GM18507 (cell line): ENCODE measurements at places on chromosomes 13 and 19.

GRCh38 chr19:4386041-4386782 lies 14.1 kb downstream of the SH3GL1 start:
- no peak for DNase-seq

DNA sequence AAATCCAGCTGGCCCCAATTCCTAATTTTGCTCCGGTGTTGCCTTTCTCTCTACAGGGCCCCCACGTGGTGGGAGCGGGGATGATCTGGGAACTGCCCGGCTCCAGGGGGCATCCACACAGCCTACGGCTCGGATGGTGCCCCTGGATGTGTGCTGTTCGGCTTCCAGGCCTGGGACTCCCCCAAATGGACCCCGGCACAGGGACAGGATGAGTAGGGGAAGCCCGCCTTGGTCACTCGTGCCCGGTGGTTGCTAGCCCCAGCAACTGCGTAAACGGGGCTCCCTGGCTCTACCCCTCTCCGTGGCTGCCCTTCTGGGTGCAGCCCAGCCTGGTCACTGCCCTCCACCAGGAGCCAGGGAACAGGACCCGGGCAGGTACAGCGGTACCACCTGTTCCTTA lies 111.5 kb downstream of the TEX26 start:
- no peak for DNase-seq

- DNase-seq = no peak
Measured at GRCh38 chr19:28883241-28883693, 329.7 kb downstream of the UQCRFS1 start.

GRCh38 chr13:30314562-30314961 lies 7.2 kb upstream of the KATNAL1 start:
- no peak for DNase-seq

DNA sequence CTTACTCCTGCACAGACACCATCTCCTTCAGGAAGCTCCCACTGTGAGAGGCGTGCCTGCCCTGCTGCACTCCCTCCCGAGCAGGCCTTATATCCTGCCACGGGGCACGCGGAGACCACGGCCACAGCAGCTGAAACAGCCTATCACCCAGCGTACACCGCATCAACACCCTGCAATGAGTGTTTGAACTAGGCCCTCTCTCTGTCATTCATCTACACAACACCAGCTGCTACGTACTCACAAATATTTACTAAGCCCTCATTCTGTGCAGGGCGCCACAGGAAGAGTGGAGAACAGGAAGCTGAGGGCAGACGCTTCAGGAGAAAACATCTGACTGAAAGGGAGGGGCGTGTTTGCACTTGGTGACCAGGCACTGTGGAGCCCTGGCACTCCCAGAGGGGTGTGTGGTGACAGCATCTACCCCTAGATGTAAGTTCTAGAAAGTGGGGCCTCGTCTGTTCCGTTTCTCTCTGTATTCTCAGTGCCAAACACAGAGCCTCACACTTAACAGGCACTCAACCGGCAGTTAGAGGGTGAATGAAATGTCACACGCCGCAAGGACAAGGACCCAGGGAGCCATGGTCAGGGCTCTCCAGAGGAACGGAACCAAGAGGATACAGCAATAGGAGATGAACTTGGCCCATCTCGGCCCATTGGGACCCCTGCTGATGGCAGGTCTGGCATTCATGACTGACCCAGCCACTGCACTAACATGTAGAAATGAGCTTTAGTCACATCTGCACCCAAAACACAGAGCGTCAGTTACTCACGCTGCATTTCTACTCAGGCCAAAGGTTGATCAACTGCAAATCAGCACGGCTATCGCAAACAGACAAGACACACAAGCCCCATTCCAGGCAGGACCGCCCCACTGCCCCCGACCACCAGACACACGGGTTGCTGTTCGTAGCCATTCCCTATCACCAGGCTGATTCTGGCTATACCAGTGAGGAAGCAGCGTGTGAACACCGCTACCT lies 15.7 kb downstream of the RANBP3 start:
- DNase-seq = peak; percentile 33

DNA sequence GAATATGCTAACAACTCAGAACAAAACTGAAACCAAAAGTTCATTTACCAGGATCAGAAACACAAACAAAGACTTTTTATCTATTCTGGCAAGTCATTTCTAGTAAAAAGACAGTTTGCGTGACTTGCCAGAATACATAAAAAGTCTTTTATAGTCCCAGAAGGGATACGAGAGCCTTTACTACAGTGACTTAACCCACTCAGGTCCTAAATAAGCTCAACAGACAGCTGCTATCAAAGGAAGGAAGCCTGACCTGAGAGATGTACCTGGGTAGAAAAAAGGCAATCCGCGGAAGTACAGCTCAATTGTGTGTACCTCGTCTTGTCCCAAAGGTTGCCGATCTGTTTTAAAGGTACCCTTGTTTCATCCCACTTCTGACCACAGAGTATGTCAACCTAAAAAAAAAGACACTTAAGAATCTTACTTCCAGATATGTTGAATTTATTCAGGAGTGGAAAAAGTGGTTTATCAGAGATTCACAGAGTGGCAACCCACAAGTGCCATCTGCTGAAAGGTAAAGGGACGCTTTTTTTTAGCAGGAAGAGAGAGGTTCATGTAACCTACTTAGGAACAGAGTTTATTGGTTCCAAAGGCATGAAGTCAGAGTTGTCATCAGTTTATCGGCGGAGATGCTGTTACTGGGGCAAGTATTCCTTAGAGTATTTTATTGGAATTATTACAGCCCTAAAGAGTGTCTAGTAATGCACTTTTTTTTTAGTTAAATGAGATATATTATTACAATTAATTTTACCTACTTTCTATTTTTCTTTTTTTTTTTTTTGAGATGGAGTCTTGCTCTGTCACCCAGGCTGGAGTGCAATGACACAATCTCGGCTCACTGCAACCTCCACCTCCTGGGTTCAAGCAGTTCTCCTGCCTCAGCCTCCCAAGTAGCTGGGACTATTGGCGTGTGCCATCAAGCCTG lies 69.7 kb upstream of the C1QTNF9B start:
- no peak for DNase-seq

GRCh38 chr13:25783076-25783475 lies 268.7 kb downstream of the SHISA2 start:
- DNase-seq = no peak

DNA sequence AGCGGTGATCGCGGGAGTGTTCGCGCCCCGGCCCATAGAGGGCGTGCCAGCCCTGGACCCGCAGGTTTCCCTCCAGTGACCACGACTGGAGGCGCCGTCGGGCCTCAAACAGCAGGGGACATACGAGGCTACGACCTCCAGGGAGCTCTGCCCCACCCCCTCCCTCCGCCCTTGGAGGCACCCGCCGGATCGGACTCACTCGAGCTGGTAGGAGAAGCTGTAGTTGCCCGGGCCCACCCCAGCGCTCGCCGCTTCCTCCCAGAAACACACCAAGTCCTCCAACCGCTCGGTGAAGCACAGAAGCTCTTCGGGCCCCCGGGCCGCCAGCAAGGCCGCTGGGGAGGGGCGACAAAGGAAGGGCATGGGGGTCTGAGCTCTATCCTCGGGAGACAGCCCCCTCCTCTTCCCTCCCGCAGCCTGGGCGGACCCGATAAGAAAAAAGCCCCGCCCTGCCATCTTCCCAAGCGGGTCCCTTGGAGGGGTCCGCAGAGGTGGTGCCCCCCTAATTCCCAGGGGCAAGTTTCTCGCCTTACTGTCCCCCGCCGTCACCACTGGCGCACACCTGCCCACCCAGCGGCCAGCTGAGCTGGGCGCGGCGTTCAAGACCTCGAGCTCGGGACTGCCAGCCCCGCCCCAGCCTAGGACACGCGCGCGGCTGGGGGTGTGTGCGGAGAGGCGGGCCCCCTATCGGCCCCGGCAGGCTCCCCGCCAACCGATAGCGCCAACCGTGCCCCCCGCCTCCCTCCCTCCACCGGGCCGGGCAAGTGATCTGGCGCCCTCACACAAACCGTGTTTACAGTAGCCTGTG lies 1.0 kb downstream of the EPOR start:
- no peak for DNase-seq

GRCh38 chr13:27919659-27919933 lies 204 bp upstream of the PDX1 start:
- DNase-seq = no peak

- DNase-seq = no peak
Measured at GRCh38 chr13:48096670-48097069, 1.8 kb upstream of the MED4 start.

DNA sequence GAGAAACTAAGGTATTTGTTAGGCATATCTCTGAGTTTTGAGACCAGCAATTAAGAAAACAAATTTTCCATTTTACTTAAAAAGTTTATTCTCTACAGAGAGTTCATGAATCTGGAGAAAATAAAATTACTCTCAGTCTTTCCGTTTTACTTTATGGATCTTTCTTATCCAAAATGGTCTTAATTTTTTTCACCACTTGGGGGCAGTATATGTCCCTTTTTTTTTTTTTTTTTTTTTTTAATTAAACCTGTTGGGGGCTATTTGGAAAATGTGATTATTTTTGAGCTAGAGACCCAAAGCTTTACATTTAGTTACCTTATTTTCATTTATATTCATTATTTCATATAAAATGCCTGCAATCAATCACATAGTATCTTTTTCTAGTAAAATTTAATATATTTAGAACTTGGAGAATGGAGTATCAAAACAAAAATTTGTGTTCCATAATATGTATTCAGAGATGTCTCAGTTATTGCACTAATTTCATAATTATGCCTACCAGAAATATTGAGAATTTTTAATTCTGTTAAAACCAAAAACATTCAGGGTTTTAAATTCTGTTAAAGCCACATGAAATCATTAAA lies 27.1 kb downstream of the PIBF1 start:
- DNase-seq = no peak

DNA sequence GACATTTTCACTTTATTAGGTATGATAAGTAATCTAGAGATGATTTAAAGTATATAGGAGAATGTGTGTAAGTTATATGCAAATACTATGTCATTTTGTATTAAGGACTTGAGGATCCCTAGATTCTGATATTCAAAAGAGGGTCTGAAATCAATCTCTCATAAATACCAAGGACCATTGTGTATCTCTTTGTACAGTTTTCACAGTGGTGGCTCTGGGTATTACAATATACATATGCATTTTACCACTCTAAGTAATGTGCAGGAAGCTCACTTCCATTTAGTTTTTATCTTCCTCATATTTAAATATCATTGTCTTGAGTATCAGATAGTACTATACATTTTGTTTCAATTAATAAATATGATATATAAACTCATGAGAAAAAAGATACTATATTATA lies 862.6 kb upstream of the PCDH20 start:
- no peak for DNase-seq

DNA sequence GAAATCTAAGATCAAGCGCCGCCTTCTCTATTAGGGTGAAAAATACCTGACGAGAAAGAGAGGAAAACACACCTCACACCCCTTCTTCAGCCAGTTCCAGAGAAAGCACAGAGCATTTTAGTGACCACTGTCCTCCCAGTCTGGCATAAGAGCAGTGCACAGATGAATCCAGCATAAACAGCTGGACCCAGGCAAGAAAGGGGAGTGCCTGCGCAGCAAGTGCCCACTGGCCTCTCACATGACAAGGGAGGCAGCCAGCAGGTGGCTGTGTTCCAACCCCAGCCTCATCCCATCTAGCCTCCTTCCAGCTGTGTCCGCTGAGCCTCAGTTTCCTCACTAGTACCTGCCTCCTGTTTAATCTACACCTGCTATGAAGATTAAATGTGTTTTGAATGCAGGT lies 8.0 kb downstream of the MED26 start:
- DNase-seq = no peak

DNA sequence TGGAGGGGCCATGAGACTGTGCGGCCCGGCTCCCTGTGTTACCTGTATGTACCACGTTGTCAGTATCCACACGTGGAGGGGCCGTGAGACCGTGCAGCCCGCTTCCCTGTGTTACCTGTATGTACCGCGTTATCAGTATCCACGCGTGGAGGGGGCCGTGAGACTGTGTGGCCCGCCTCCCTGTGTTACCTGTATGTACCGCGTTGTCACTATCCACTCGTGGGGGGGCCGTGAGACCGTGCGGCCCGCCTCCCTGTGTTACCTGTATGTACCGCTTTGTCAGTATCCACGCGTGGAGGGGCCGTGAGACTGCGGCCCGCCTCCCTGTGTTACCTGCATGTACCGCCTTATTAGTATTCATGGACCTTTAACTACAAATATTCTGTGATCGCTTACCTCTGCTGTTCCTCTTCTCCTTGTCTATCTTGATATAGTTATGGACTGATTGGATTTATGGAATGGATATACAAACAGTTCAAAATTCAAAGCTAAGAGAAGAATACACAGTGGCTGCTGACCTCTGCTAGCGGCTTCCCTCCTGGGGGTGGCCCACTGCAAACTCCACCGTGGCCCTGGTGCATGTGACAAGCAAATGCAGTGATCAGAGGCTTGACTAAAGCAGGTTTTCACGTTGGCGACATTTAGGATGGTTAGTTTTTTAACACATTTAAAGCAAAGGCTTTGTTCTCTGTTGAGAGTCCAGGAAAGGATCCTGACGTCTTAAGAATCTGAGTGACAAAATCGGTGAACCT lies 38.7 kb downstream of the ATP11A start:
- no peak for DNase-seq

GRCh38 chr19:30175987-30176386 lies 196.2 kb upstream of the ZNF536 start:
- DNase-seq = no peak

- DNase-seq = no peak
Measured at GRCh38 chr19:51566489-51567100, 4.5 kb upstream of the ZNF175 start.

DNA sequence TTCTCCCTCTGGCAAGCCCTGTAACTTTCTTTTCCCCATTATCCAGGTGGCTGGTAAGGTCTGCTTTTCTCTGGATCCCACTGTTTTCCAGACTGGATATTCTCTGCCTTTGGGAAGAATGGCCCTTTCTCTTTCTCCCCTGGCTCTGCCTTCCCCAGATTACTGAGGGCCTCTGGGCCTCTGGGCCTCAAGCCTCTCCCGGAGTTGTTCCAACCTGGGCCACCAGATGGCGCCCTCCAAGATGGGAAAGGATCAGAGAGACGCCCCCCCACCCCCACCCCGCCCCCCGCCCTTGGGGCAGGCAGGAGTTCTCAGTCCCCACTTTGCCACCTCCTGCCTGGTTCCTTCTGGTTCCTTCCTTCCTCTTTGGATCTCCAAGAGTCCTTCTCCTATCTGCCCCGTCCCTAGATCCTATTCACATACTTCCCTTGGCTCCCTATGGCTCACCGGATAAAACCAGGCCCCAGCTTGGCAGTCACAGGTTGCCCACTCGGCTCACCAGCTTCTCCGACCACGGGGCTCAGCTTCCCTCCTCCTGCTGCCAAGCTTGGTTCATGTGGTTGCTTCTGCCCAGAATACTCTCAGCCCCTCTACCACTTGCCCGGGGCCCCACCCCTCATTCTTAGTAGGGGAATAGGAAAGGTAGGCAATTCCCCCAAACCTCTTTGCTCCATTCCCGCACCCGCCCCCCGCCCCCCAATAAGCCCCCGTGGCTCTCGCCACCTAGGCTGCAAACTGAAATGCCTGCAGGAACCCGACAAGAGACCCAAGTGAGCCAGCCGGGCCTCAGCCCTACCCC lies 13.1 kb downstream of the EPS8L1 start:
- DNase-seq = peak; percentile 56
